Femur (tissue), 1 donor: ENCODE measurements at places on chromosomes 2 and 18.

- DNase-seq, result no peak
These were observed 122.2 kb downstream of the QPCT start for GRCh38 chr2:37466533-37467222.

DNA sequence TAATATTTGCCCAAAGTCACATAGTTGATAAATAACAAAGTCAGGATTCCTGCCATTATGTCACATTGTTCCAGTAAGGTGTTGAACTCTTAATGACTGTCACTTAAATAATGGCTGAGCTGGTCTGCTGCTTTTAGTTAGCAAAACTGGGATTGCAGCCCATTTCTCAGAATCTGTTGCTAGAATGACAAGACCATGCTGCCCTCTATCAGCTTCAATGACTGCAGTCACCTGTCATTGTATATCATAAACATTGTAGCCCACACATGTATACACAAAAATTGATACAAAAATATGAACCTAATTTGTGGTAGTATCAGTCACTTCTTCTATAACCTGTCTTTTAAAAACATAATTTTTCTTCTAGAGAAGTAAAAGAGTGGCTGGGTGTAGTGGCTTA lies 121.1 kb downstream of the FAM161A start:
- DNase-seq, result no peak

DNA sequence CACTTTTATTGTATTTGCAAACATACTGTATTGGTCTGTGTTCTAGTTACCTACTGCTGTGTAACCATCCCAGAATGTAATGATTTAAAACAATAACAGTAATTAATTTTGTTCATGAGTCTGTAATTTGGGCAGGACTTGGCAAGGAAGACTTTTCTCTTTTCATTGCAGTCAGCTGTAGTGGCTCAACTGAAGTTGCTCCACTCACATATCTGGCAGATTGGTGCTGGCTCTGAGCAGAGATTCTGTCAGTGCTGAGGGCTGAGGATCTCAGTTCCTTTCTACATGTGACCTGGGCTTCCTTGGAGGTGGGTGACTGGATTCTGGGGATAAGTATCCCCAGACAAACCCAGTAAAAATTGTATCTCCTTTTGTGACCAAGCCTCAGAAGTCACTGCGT lies 26.6 kb downstream of the PTPN4 start:
- no peak for DNase-seq

DNA sequence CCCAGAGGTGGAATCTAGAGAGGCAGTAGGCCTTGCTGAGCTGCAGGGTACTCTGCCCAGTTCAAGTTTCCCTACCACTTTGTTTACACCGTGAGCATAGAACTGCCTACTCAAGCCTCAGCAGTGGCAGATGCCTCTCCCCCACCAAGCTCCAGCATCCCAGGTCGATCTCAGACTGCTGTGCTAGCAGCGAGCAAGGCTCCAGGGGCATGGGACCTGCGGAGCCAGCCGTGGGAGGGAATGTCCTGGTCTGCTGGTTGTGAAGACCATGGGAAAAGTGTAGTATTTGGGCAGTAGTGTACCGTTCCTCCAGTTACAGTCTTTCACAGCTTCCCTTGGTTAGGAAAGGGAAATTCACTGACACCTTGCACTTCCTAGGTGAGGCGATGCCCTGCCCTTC lies 50.6 kb upstream of the FSIP2 start:
- DNase-seq, result no peak
